NT2/D1 (cell line): ENCODE measurements at places on chromosomes 12 and 14.

- peak; percentile 40 for DNase-seq
These were observed at the start of gene TMEM179 for GRCh38 chr14:104604458-104605449. TSS of gene TMEM179 (minus strand) at chr14:104604772. CDS start at chr14:104604741, 31 bp downstream.

GRCh38 chr12:125079648-125080645, 14.7 kb downstream of the AACS start:
- DNase-seq = no peak

- DNase-seq = peak; percentile 57
These were observed 47.1 kb downstream of the BCAT1 start for GRCh38 chr12:24901576-24902461.

- no peak for DNase-seq
These were observed 25.7 kb downstream of the TEP1 start for GRCh38 chr14:20387576-20387975.

- no peak for DNase-seq
These were observed 9.3 kb downstream of the STK38L start for GRCh38 chr12:27253347-27253746.

- DNase-seq = no peak
These were observed 32.7 kb upstream of the VPS37B start for GRCh38 chr12:122928404-122929147.

DNA sequence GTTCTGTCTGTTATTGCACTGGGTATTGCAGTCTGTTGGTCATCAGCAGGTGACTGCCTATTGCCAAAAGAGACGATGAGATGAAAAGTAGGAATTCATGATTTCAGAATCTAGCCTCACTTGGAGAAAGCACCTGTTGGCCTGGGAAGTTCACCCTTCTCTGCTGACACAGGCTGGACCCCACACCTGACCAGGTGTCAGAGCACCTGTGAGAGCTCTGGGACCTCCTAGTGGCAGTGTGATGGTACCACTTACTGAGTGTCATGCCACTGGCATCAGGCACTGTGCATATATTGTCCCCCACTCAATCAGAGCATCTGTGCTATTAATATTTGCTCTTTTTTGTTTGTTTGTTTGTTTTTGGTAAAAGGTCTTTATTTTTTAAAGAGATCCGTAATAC, 68.0 kb downstream of the RASSF3 start:
- no peak for DNase-seq

DNA sequence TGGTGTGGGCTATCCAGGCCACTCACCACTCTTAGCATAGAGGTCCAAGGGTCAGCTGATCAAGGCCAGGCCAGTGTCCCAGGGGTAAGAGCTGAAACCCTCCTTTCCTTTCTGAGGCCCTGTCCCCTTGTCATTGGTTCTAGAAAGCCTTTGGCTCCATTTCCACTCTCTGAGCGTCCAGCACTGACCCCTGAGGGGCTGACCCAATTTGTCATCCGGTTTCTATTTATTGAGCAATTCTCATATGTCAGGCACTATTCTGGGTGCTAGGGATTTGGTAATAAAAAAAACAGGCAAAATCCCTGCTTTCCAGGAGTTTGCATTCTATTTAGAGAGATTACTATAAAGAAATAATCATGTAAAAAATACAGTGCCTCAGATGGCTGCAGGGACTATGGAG, 3.4 kb downstream of the KRT77 start:
- no peak for DNase-seq

DNA sequence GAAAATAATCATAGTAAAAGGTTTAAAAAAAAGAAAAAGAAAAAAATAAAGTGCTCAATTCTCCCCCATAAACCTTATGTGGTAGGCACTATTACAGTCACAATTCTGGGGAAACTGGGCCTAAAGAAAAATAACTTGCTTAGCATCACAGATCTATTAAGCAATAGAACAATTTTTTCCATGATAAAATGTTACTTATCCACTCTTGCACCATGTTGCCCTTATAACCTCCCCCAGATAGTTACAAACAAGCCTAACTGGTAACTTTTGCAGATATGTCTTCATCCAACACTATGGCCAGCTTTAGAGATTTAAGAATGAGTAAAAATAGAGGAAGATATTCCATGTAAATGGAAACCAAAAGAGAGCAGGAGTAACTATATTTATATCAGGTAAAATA, 164.8 kb downstream of the DUSP6 start:
- DNase-seq = no peak

GRCh38 chr12:117042862-117043261, 56.4 kb downstream of the TESC start:
- no peak for DNase-seq

GRCh38 chr12:34298971-34299801, 276.9 kb downstream of the ALG10 start:
- no peak for DNase-seq

- no peak for DNase-seq
These were observed 62.0 kb downstream of the MDM2 start for GRCh38 chr12:68870011-68870410.

DNA sequence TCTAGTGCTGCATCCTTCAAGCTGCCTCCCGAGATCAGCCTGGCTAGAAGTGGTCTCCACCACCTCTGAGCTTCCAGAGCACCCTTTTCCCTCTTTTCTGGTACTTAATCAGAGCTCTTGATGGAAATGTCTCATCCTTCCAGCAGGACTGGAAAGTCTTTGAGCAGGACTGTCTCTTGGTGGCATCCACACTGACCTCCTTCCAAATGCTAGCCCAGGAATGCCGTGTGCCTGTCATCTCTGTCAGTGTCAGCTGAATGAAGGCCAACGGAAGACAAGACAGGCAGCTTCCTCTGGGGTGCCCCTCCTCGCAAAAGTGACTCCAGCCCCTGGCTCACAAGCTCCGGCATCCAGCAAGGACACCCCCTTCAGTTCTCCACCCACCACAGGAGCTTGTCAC, 171.3 kb upstream of the FKBP4 start:
- no peak for DNase-seq

GRCh38 chr14:74516451-74517160, 23.0 kb downstream of the ISCA2 start:
- DNase-seq = peak; percentile 43

DNA sequence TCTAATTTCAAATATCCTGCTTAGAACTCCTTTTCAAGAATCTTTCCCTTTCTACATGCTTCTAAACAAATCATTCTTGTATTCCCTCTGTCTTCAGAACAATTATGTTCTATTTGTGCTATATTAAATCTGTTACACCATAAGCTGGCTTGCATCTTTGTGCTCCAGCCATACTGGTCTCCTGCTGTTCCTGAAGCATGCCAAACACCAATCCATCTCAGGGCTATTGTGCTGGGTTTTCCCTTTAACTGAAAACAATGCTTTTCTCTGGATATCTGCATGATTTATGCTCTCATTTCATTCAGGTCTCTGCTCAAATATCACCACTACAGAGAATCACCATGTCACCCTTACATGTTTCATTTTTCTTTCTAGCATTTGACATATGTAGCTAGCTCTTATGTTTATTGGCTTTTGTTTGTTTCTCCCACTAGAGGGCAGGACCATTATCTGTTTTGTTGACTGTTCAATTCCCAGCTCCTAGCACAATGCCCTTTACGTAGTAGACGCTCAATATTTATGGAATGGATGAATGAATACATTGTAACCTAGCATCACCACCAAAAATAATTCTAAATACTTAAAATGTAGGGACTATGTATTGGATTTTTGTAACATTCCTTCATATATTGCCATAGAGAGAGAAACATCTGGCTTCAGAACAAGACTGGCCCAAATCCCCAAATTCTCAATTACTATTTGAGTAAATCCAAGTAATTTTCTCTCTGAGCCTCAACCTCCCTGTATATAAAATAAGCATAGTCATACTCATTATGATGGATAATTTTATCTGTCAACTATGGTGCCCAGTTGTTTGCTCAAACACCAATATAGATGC, 302.0 kb upstream of the SYT1 start:
- peak; percentile 15 for DNase-seq
